ENCODE measurements at places on chromosomes 12 and 14.
A peak's percentile ranks its signal among the peaks of the same experiment; 100 is the strongest.

- DNase-seq = peak; percentile 17
Measured at GRCh38 chr12:108063192-108063591, 65.9 kb upstream of the WSCD2 start.

GRCh38 chr12:30826276-30826675 is 71.5 kb upstream of the CAPRIN2 start:
- DNase-seq = no peak

DNA sequence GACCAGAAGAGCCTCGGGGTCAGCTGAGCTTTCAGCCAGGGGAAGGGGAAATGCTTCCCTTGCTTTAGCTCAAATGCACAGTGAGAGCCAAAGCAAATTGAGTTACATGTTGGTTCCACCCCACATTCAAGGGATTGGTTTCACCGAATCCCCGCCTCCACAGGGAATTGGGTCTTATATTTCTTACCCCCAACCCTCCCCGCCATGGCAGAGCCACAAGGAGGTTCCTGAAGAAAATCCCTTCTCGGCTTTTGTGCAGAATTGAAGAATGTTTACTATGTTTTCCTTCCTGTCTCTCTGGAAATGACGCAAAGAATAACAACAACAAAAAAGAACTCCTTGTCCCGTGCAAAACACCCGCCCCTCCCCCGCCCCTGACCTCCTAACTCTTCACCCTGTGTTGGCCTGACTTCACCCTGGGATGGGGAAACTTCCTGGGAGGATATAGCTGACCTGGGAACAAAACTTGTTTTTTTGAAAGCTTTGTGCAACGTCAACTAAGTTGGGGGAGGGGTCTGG is 21.9 kb upstream of the CIPC start:
- DNase-seq = peak; percentile 98

- DNase-seq = no peak
Measured at GRCh38 chr14:99132821-99133635, 139.0 kb downstream of the BCL11B start.

DNA sequence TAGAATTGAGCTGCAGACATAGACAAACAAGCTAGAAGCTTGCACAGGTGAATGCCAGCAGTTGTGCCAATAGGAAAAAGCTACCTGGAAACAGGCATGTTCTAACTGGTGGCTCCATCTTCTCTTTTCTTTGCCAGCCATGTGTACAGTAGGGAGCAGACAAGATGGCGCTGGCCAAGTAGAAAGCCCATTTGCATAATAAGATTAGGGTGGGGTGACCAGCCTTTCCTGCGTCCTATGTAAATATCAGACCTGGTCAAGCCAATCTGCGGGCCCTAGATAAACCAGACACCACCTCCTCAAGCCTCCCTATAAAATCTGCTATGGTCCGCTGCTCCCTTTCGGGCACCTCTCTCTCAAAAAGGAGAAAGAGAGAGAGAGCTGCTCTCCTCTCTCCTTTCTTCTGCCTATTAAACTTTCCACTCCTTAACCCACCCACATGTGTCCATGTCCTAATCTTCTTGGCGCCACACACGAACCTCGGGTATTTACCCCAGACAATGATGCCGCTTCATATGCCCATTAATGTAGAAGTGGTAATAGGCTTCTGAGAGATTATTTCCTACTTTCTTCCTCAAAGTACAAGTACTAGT is 201.0 kb downstream of the SLC25A21 start:
- DNase-seq = no peak

DNA sequence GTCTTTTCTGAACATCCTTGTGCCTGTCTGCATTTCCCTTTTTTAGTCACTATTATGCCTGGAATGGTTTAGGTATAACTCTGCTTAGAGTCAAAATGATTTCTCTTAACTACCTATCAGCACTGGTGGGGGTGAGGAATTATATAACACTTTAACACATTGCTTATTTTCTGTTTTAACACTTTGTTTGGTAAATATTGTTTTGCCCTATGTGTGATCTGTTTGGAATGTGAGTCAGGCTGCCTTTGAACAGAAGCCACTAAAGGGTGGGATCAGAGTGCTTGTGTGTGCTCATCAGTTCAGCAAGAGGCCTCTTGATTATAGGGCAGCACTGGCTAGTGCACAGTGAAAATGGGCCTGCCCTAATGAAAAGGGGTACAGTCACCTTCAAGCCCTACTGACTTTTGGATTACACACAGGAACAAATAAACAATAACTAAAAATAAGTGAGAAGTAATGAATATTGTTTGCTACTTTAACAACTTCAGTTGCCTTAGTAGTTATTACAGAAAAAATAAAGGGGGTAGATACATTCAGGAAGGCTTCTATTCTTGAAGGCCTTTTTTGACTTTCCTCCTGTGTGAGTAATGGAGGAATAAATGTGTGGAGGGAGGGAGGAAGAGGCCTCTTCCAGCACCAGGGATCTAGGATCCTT is 23.2 kb downstream of the NGDN start:
- no peak for DNase-seq
